ENCODE measurements at places on chromosomes 12 and 14. TPM values are rescaled to one million over a fixed set of nuclear protein-coding genes. Genes with fewer than 3 reads are reported as not detected.

- no peaks in the 10 kb centered on the region for H3K4me1 ChIP-seq
- no peak for DNase-seq
- no peak overlapping the region for H3K27ac ChIP-seq
- no peaks in the 10 kb centered on the region for H3K27me3 ChIP-seq
These were observed 1277.6 kb downstream of the AACS start for GRCh38 chr12:126342866-126343265.

GRCh38 chr14:94305620-94306019, 12.6 kb upstream of the SERPINA10 start:
- no peak overlapping the region for H3K4me3 ChIP-seq
- no peak for DNase-seq
- H3K36me3 ChIP-seq = no peaks in the 10 kb centered on the region
- H3K27ac ChIP-seq = no peak overlapping the region
- no peaks in the 10 kb centered on the region for H3K4me1 ChIP-seq
- no peaks in the 10 kb centered on the region for H3K27me3 ChIP-seq

DNA sequence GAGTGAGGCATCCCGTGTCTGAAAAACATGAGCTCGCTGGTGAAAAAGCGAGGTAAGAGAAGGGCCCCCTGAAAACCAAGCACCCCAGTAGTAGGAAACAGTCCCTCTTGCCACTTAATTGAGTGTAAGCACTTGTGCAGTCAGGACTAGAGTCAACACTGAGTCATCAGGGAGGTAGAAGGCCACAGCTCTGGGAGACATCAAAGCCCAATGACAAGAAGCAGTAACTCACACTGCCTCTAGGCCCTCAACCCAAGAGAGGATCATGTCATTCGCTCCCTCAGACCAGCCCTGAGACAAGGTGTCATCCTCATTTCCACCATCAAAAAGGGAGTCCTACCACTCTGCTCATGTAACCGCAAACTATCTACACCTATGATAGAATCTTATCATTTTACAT, 17.8 kb downstream of the POMT2 start:
- H3K27me3 ChIP-seq = no peaks in the 10 kb centered on the region
- no peak overlapping the region for H3K27ac ChIP-seq
- H3K36me3 ChIP-seq = no peaks in the 10 kb centered on the region

DNA sequence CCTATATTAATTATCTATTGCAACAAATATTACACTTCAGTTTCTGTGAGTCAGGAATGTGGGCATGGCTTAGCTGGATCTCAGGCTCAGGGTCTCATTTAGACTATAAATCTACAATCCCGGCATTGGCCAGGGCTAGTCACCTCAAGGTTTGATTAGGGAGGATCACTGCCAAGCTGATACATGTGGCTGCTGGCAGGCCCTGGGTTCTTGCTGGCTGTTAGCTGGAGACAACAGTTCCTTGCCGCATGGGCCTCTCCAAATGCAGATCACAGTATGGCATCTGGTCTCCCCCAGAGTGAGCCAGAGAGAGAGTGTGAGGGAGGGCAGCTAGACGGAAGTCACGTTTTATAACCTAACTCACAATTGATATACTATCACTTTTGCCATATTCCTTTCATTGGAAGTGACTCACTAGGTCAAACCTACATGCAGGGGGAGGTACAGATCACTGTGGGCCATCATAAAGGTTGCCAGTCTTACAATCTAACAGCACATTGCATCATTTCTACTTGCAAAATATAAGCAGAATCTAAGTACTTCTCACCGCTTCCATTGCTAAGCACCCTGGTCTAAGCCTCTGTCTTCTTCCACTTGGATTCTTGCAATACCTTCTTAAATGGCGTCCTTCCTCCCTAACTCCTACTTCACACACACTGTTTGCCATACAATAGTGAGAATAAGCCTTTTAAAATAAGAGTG, 174.0 kb upstream of the ARHGAP5 start:
- no peaks in the 10 kb centered on the region for H3K4me1 ChIP-seq
- DNase-seq = no peak
- no peak overlapping the region for H3K4me3 ChIP-seq
- no peaks in the 10 kb centered on the region for H3K27me3 ChIP-seq
- no peaks in the 10 kb centered on the region for H3K36me3 ChIP-seq

GRCh38 chr12:115437061-115437567, 753.1 kb upstream of the TBX3 start:
- H3K4me3 ChIP-seq = no peak overlapping the region
- no peaks in the 10 kb centered on the region for H3K4me1 ChIP-seq
- DNase-seq = no peak
- H3K27me3 ChIP-seq = no peaks in the 10 kb centered on the region
- no peaks in the 10 kb centered on the region for H3K36me3 ChIP-seq

DNA sequence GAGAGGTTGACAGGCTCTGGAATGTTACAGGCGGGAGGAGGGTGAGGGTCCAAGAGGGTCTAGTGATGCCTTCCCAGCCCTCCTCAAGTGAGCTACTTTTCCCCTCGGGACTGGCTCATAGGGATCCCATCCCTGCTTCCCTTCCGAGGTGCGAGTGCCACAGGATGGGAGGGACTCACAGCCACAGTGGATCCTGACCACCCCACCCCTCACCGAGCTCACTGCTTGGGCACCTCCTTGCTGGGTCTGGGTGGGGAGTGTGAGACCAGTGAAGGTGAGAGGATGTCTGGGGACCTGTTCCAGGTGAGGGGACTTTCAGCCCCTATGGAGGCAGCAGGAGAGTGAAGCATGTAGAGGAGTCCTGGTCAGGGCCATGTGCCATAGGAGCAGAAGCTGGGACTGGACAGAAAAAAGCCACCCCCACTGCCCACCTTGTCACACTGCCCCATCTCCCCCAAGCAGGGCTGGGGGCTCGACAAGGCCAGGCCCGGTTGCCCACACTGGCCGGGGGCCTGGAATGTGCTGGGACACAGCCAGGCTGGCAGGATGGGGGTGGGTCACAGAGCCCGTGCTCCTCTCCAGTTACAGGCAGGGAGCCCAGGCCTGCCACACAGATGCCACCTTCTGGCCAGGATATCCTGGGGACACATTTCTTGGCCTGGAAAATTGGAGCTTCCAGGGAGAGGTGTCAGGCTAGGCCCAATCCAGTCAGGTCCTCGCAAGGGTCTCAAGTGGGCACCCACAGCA, 1.7 kb upstream of the TNS2 start:
- no peaks in the 10 kb centered on the region for H3K4me1 ChIP-seq
- no peaks in the 10 kb centered on the region for H3K27me3 ChIP-seq

DNA sequence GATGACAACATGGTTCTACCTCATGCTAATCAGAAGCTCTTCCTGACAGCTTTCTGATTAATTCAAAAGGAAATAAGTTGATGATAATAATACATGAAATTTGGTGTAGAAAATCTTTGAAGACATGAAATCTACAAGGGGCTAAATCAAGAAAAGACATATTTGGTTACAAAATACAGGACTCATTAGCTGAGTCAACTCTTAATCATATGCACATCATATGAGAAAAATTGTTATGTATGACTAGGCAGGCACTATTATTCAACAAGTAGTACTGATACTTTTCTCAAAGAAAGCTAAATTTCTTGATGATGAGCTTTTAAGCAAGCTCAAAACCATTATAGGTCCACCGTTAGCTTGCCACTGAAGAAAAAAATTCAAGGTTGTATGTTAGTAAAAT, 7.1 kb downstream of the ABCC9 start:
- H3K27ac ChIP-seq = no peak overlapping the region
- H3K4me3 ChIP-seq = no peak overlapping the region
- no peaks in the 10 kb centered on the region for H3K4me1 ChIP-seq
- H3K36me3 ChIP-seq = no peaks in the 10 kb centered on the region
- DNase-seq = no peak

DNA sequence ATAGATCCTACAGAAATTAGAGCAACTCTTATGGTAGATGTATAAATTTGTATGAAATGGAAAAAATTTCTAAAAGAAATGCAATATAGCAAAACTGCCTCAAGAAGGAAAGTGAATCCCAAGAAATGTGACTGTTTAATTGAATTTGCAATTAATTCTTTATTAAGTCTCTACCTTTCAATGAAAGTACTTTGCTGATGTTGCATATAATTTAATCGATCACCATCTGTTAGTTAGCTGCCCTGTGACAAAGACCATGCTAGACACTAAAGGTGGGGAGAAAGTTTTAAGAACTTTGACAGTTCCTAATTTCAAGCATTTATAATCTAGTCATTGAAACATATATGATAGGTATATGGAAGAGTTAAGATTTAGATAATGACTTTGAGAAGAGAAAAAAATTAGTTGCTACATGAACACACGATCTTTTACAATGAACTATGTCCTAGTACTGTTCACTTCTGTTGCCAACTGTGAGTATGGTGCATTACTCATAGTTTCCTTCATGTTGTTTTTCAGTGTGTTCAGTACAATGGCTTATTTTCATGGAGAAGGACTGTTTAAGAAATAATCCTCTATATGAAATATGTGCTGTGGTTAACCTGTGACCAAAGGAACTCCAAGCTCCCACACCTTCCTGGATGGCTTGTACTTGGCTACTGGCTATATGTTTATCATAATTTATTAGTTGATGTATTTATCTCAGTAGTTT, 128.4 kb downstream of the METTL25 start:
- no peak overlapping the region for H3K4me3 ChIP-seq
- no peaks in the 10 kb centered on the region for H3K4me1 ChIP-seq
- no peaks in the 10 kb centered on the region for H3K27me3 ChIP-seq
- no peak for DNase-seq
- no peaks in the 10 kb centered on the region for H3K36me3 ChIP-seq
- no peak overlapping the region for H3K27ac ChIP-seq

DNA sequence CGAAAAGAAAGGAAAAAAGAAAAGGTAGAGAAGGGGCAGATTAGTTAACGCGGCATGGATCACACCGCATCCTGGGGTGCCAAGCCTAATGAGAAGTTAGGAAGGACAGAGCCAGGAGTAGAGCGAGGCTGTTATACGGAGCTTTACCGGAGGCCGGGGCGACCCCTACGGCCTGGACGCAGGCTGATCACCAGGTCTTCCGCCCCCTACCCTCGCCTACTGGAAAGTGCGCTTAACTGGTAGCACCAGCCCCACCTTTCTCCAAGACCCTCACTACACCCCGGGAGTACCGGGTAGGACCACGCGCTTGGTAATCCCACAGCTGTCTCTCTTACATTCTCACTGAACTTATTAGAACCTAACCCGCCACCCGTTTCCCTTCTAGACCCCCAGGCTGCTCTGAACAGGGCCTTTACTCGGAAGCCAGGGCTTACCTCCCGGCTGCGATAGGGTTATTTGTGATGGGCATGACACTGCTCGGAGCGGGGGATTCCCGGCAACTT, 33.8 kb downstream of the WBP11 start:
- no peaks in the 10 kb centered on the region for H3K4me1 ChIP-seq
- no peaks in the 10 kb centered on the region for H3K36me3 ChIP-seq
- no peak for DNase-seq
- H3K4me3 ChIP-seq = peak overlapping the region; percentile 94

DNA sequence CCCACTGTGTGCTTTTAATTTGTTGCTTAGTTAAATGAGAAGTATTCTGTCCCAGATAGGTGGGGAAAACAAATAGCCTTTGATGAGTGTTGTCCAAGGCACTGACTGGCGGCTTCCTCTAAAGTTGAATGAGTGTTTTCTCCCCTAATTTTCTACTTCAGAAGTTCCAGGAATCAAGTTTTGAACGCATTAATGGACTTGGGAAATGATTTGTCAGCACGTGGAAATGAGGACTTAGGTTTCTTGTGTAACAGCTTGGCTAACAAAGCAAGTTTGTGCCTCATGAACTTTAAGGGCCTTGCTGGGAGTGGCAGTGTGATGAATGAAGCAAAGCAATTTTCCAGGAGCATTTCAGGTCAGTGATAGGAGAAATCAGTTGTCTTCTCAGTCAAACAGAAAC, 56.9 kb downstream of the LIN52 start:
- peaks cover 2% of the 10 kb centered on the region for H3K36me3 ChIP-seq
- no peak overlapping the region for H3K27ac ChIP-seq
- DNase-seq = no peak
- H3K4me3 ChIP-seq = no peak overlapping the region
- H3K4me1 ChIP-seq = no peaks in the 10 kb centered on the region

GRCh38 chr12:123050913-123051312, 70.4 kb downstream of the ARL6IP4 start:
- DNase-seq = no peak
- peak overlapping the region; percentile 60 for H3K27ac ChIP-seq
- no peak overlapping the region for H3K4me3 ChIP-seq
- no peaks in the 10 kb centered on the region for H3K27me3 ChIP-seq
- H3K4me1 ChIP-seq = no peaks in the 10 kb centered on the region

DNA sequence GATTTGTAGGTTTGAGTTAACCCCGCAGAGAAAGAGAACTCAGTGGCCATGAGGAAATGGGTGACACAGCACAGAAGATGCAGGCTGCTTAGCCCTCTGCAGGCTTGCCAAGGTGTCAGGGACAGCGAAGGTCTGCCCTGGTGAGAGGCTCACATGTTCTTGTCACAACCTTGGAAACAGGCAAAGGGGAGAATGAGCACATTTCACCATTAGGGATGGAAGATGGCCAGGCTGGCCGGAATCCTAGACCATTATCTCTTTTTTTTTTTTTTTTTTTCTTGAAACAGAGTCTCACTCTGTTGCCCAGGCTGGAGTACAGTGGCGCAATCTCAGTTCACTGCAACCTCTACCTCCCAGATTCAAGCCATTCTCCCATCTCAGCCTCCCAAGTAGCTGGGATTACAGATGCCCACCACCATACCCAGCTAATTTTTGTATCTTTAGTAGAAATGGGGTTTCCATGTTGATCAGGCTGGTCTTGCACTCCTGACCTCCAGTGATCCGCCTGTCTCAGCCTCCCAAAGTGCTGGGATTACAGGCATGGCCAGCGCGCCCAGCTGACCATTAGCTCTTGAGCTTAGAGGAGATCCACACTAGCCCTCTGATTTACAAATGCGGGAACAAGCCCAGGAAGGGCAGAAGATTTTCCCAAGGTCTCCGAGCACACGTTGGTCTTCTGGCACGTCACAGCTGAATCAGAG, 34.6 kb downstream of the LTBP2 start:
- no peaks in the 10 kb centered on the region for H3K27me3 ChIP-seq
- H3K4me3 ChIP-seq = no peak overlapping the region
- DNase-seq = peak; percentile 79
- H3K36me3 ChIP-seq = no peaks in the 10 kb centered on the region
- peaks cover 9% of the 10 kb centered on the region for H3K4me1 ChIP-seq

DNA sequence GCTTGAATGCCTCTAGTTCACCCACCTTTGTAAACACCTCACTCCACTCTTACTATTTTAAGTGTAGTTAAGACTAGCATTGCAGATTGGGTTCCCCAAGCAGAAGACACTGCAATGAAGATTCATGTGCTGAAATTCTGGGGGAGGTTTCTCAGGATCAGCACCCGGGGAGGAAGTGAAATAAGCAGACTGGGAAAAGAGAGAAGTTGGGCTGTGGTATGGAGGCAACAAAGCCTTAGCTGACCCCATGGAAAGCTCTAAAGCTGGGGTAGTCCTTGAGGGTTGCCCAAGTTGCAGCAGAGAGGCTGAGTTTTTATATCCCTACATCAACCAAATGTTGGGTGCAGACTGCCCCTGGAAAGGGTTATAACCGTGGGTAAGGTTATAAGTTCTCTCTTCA, 23.9 kb upstream of the IGF1 start:
- no peak overlapping the region for H3K4me3 ChIP-seq
- no peaks in the 10 kb centered on the region for H3K27me3 ChIP-seq
- DNase-seq = no peak
- no peak overlapping the region for H3K27ac ChIP-seq

The PRICKLE1 gene
- polyA plus RNA-seq = 10.3 TPM

The DAO gene
- not detected for polyA plus RNA-seq

The FOS gene
- 504 TPM for polyA plus RNA-seq

The HOXC12 gene
- polyA plus RNA-seq = not detected

The PLEKHA5 gene
- polyA plus RNA-seq = 13.4 TPM

The TIMELESS gene
- polyA plus RNA-seq = 1.8 TPM

The C12orf54 gene
- polyA plus RNA-seq = not detected

The SYNDIG1L gene
- polyA plus RNA-seq = 0.64 TPM

The RNFT2 gene
- 1.6 TPM for polyA plus RNA-seq

The SERPINA12 gene
- not detected for polyA plus RNA-seq

The NR4A1 gene
- 48.2 TPM for polyA plus RNA-seq
